Uterus (tissue), 4 donors: ENCODE measurements at places on chromosomes 3 and 15. TPM values are rescaled to one million over a fixed set of nuclear protein-coding genes. Genes with fewer than 3 reads are reported as not detected.

DNA sequence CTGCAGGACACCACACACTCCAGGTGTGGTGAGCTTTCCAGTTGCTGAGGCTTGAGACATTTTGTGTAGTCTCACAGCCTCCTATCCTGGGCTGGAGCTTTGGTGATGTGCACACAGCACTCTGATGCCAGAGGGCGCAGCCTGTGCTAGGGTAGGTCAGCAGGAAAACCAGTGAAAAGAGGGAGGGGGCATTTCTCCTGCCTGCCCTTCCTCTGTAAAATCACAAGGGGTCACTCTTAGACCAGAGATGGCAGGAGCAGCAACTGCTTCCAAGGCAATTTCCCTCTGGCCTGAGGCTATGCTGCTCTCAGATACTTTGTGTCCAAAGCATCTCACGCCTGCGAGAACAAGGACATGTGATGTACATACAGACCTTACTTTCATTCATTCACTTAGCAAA lies 16.5 kb upstream of the MUSTN1 start:
- DNase-seq, result no peak

- no peak for DNase-seq
Measured at GRCh38 chr3:33991673-33992072, 193.2 kb downstream of the PDCD6IP start.

GRCh38 chr15:79656151-79657000 lies 224.2 kb downstream of the MINAR1 start:
- no peak for DNase-seq

- no peak for DNase-seq
Measured at GRCh38 chr15:100695048-100695447, 92.7 kb downstream of the ASB7 start.

DNA sequence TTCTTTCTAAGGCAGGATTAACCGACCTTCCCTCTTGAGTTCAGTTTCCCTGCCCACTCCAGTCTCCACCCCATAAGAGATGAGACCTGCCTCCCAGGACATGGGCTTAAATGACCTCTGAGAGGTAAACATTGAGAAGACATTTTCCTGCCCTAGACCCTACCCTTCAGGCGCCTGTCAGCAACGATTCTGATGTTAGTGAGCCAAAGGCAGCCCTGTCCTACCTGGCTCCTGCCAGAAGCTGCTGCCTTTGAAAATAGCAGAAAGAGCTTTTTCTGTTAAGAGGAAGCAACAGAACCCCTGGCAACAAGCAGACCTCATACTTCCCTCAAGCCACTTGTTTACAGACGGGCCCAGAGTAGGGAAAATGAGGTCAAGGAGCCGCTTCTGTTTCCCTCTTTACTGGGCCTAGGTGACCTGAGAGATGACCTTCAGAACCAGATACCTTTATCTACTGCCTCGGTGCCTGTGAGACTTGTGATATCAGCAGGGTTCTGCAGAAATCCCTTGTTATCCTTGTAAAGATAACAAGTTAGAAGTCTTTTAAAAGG lies 52.0 kb downstream of the CD200R1L start:
- DNase-seq, result no peak

The RTP3 gene
- not detected for total RNA-seq

The MYL3 gene
- total RNA-seq, result not detected

GRCh38 chr3:119296727-119297122 lies 2.5 kb downstream of the ARHGAP31 start:
- no peak for DNase-seq
